ENCODE measurements at places on chromosomes 3 and 15.

DNA sequence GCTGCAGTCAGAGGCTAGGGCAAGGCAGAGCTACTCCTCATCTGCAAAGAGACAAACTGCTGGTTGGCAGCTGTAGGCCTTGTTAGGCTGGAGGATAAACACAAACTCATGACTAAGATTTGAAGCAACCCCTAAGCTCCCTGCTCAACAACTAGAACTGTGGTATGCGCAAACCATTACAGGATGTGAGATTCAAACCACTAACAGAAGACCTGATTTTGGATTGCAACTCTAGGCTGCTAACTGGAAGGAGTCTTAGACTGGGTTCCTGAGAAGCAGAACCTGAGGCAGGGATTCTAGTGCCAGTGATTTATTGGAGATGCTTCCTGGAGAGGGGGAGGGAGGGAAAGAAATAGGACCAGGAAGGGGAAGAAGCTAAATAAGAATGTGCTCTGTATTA, 22.5 kb downstream of the CCR4 start:
- DNase-seq, result no peak

GRCh38 chr15:43390723-43391122, 19.8 kb downstream of the TUBGCP4 start:
- DNase-seq, result no peak

GRCh38 chr15:76330080-76330680, 6.4 kb upstream of the ISL2 start:
- no peak for DNase-seq

- DNase-seq, result no peak
Observed at GRCh38 chr15:52078197-52078875, 34.2 kb downstream of the BCL2L10 start.

GRCh38 chr15:41983221-41983620, 10.9 kb upstream of the EHD4 start:
- no peak for DNase-seq

- DNase-seq, result no peak
Observed at GRCh38 chr3:11510356-11510755, 133.4 kb downstream of the VGLL4 start.
